Right ventricle myocardium inferior (tissue), 1 donor: ENCODE measurements at places on chromosomes 1 and 21. TPM values are rescaled to one million over a fixed set of nuclear protein-coding genes. Genes with fewer than 3 reads are reported as not detected.

- DNase-seq = no peak
Observed at GRCh38 chr1:154320882-154321608, at the start of gene AQP10. Gene AQP10, plus strand, starts transcription at chr1:154321093. Its CDS starts 63 bp downstream, at chr1:154321156.

GRCh38 chr21:16322454-16322853 lies 592.7 kb downstream of the USP25 start:
- no peak for DNase-seq

DNA sequence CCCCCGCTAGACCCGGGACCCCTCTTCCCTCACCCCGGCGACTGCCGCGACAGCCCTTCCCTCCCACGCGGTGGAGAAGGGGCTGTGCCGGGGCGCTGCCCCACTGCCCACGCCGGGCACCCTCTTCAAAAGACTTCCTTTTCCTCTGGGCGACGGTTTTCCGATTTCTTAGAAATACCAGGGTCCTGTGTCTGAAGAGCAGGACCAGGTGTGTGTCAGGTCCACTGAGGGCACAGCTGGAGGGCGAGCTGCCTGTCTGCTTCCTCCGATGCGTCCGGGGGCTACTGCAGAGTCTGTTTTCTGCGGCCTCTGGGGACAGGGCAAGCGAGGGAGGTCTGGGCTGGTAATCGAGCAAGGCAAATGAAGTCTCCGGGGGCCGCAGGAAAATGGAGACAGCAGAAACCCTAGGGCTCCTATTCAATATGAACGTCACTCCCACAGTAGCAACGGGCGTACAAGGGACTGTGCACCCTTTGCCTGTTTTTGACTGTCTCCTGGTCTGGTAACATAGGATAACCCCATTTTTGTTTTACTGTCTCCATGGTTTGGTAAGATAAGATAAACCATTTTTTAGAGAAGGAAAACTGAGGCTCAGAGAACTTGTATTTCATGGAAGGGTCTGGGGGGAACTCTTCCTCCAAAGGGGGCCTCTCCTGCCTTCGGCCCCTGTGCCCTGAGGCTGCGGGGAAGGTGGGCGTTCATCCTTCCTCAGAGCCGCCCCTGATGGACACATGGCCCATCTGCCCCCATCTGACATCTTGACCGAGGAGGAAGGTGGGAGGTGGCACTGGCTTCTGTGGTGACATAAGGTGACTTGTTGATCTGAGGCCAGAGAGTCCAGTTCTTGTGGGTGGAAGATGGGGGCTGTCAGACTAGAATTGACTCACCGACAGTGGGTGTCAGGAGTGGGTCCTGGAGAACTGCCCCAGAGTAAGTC lies 970 bp downstream of the TNFRSF1B start:
- DNase-seq = no peak

DNA sequence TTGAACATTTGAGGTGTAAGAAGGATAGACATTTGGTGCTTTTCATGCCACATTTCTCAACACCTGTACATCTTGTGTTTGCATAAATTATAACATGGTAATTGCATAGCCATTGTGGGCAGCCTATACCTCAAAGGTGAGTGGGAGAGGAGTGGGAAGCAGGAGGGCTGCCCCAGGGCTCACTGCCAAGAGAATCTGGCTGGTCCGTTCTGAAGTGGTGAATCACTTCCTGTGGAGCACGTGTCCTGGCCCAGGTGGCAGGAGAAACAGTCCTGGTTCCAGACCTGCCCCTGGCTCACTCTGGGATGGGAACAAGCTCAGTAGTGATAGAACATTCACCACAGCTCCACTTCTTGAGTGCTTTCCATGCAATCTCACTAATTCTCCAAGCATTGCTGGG lies 11.6 kb upstream of the OLFML2B start:
- no peak for DNase-seq

- DNase-seq = no peak
Observed at GRCh38 chr1:246373828-246374569, 133.1 kb downstream of the SMYD3 start.

- peak; percentile 88 for DNase-seq
Observed at GRCh38 chr1:3530926-3531818, 76.7 kb downstream of the ARHGEF16 start.

GRCh38 chr1:216531263-216532239 lies 108.3 kb upstream of the USH2A start:
- DNase-seq = no peak

DNA sequence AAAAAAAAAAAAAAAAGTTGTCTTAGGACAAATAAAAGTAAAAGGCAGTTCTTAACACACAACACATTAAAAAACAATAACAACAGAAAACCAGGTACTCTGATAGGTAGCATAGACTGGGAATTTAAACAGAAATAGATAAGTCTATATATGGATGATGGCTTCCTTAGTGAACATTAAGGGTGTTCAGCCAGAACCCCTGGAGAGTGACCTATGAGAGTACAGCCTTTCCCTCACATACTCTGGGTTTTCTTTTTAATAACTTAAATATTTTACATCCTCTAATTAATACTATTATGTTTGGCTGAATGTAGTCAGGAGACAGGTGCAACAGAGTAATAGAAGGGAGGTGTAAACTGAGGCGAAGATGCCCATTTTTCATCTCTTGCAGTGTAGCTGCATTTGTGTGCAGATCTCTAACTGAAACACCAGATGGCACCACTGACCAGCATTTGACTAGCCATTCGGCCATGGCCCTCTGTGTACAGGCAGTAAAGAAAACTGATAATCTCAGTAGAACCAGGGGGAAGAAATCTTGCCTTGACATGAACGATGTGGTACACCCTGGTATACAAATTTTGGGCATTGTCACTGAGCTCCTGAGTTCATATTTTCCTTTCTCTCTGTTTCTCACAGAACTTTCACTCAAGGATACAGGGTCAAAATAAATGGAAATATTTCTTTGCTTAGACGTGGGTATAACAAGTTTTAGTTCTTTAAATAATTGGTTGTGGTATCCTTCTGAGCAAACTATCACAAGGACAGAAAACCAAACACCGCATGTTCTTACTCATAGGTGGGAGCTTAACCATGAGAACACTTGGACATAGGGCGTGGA lies 7.6 kb downstream of the TTF2 start:
- DNase-seq = no peak

- DNase-seq = no peak
Observed at GRCh38 chr1:183390561-183390960, 27.6 kb downstream of the NMNAT2 start.

DNA sequence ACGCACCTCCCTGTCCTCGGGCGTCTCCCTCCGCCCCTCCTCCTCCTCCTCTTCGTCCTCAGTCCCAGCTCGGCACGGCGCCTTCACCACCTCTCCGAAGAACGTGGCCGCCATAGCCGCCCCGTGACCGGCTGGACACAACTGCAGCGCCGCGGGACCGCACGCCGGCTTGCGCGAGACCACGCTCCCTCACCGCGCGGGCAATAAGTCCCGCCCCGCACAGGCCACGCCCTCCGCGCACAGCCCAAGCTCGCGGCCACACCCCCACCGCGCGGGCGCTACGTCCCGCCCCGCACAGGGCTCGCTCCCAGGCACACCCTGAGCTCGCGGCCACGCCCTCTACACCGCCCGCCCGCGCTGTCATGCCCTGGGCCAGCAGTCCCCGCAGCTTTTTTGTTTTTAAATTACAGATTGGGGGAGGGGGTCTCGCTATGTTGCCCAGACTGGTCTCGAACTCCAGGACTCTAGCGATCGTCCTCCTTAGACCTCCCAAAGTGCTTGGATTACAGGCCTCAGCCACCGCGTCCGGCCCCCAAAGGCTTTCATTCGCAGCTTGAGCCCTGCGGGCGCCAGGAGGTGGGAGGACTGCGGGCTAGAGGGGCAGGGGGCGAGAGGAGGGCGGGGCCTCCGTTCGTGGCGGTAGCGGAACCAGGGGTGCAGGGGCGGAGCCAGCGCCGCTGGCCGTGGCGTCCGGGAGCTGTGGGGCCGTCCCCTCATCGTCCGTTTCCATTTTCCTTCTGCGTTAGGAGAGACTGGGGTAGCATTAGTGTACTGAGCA lies at the start of gene PSMG1:
Gene PSMG1 (minus strand): TSS at position 180 of the 778 bp plus-strand sequence. CDS start 66 bp downstream, at position 114.
- DNase-seq = peak; percentile 99

DNA sequence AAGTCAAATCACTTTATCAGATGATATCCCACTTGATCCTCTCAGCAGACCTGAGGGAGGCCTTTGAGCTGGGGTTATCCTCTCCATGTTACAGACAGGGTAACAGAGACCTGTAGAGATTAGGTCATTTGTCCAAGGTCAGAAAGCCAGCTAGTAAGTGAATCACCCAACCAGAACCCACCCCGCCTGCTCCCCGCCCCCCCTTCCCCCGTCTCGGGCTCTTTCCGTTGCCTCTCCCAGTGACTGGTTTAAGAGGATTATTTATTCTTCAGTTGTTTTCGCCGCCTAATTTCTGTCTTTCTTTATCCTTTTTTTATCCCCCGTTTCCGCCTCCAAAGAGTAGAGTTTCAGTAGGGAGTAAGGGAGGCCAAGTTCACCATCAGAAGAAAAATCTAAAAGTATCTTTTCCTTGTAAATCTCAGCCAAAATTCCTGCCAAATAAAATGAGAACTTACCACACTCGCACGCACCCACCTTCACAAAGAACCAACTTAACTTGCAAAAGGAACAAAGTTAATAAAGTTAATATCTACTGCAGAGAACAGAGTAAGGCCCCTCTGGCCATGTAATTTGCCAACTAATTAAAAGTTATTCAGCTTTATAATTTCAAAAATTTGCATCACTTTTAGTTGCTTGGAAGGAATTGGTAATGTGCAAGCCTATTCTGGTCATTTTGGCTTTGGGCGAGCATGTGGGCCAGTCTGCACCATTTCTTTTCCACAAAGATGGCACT lies 76.8 kb upstream of the TRABD2B start:
- no peak for DNase-seq

- DNase-seq = no peak
Observed at GRCh38 chr1:189022015-189022414, 1455.6 kb downstream of the BRINP3 start.

DNA sequence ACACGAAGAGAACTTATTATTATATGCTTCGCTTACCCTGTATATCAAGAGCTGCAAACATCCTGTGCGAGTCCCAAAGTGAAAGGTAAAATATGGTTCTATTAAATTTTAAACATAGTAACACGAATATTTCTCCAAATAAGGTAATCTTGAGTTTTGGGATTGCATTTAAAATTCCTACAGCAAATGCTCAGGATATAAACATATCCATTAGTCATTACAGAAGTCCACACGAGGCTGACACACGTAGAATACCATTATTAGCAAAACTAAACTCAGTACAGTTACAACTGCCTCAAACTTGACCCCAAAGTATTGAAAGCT lies 282 bp upstream of the LYPLAL1 start:
- DNase-seq = no peak

DNA sequence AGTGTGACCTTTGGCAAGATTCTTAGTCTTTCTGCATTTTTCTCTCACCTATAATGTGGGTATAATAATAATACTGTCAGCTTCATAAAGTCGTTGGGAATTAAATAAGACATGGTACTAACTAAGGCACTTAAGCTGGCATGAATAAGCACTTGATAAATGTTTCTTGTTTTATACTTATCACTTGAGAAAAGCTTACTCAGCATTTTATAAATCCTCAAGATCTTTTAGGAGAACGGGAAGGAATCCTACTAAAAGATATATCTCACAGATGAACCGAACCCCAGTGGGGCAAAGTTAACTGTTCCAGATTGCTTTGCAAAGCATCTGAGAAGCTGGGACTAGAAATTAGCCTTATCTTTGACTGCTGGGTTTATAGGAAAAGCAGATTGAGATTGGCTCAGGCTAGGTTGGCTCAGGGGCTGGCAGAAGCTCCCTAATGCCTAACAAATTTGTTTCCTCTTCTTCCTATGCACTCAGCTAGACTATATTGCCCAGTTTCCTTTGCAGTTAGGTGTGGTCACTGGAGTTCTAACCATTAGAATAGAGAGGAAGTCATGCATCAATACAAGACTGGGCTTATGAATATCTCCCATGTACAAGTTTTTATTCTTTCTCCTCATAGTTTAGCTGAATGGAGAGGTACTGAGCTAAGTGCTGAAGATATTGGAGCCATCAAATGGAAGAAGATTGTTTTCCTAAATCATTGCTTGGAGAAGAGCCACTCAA lies 110.3 kb downstream of the TBX15 start:
- no peak for DNase-seq

GRCh38 chr1:206709772-206710459 lies 25.2 kb downstream of the MAPKAPK2 start:
- no peak for DNase-seq

DNA sequence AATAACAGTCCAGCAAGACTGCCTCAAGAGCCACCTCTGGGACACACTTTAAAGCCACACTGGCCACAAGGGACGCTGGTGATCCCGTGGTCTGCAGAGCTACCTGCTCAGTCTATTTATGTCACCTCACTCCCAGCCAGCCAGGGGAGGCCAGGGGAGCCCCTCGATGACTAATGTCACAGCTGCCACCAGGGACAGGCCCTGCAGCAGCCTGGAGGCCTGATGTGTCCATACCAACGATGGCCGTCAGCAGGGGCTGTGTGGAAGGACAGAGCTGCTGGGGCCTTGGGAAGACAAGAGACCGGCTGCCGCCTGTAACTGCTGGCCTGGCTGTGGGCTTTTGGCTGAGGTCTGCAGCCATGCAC lies 71.0 kb downstream of the SIK1 start:
- no peak for DNase-seq

- DNase-seq = no peak
Observed at GRCh38 chr1:40519517-40519916, 10.9 kb downstream of the EXO5 start.

GRCh38 chr1:177116941-177117340 lies 47.6 kb downstream of the ASTN1 start:
- no peak for DNase-seq

- no peak for DNase-seq
Observed at GRCh38 chr1:68218490-68218889, 13.8 kb downstream of the WLS start.

DNA sequence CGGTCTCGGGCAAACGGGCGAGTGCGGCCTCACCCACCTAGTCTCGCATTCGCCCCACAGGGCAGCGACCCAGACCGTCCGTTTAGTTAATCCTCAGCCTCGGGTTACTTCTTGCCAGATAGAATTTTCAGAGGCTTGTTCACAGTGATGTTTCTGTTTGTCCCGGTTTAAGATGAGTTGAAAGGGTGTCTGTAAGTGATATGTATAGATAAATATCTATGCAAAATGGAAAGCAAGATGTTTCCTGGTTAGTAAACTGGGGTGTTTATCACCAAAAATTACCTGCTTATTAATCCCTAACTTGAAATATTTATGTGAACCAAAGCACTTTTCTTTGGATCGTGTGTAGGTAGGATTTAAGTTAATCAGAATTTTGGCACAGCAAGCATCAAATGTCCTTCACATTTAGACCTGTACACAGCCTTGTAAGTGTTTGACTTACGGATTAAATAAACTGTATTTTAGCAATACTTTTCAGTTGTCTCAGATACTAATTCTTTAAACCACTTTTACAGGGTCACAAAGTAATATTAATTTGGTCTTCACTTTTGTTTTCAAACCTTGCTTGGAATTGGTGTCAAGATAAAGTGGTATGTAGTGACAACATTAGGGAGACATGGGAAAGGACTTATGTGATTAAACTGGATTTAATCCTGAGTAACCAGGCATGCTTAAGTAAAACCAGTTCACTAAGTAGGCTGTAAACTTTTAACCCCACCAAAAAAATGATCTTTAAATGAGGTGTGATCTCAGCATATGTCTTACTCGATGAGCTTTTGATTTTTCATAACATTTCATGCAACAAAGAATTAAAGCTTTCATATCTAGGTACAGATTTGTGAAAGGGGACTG lies 914 bp downstream of the ZNF326 start:
- no peak for DNase-seq

The CCDC185 gene
- not detected for total RNA-seq

The NCF2 gene
- 6.7 TPM for total RNA-seq

The PEX10 gene
- total RNA-seq = 14.5 TPM

The CGN gene
- 0.22 TPM for total RNA-seq

The MAP10 gene
- total RNA-seq = 3.3 TPM

The ESRRG gene
- 46.2 TPM for total RNA-seq

The CAPZA1 gene
- total RNA-seq = 30.5 TPM

The OR10Z1 gene
- not detected for total RNA-seq

The CYYR1 gene
- 27.3 TPM for total RNA-seq

The NTMT2 gene
- total RNA-seq = 5.3 TPM

The IQGAP3 gene
- total RNA-seq = 1.2 TPM
